C1 segment of cervical spinal cord (tissue), 14 donors: ENCODE measurements at places on chromosomes 5 and 9.

DNA sequence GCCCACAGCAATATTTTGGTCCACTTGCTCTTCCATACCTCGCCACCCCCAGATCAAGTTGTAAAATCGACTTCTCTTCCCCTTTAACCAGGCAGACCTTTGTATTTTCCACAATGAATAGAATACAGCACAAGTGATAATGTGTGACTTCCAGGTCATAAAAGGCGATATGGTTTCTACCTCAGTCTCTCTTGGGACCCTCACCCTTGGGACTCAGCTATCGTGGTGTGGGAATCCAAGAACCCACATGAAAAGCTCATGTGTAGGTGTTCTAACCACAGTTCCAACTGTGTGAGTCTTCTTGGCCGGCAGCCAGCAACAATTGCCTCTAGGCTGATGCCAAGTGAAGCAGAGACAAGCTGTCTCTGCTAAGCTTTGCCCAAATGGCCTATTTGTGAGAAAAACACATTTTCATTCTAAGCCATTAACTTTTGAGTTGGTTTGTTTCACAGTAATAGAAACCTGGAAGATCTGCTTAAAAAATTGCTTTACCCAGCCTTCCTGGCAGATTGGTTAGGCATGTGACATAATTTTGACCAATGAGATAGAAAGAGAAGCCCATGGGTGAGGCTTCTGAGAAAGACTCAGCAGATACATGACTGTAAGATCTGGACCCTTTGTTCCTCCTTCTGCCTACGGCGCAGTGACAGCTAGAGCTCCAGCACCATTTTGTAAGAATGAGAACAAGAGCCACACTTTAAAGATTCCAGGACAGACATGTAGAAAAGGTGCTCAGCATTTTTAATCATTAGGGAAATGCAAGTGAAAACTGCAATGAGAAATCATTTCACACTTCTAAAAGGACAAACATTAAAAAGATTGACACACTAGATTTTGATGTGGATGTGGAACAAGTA lies 18.3 kb upstream of the MLLT3 start:
- no peak for DNase-seq

- no peak for DNase-seq
Measured at GRCh38 chr5:179125789-179126505, 65.8 kb downstream of the ZNF354C start.

DNA sequence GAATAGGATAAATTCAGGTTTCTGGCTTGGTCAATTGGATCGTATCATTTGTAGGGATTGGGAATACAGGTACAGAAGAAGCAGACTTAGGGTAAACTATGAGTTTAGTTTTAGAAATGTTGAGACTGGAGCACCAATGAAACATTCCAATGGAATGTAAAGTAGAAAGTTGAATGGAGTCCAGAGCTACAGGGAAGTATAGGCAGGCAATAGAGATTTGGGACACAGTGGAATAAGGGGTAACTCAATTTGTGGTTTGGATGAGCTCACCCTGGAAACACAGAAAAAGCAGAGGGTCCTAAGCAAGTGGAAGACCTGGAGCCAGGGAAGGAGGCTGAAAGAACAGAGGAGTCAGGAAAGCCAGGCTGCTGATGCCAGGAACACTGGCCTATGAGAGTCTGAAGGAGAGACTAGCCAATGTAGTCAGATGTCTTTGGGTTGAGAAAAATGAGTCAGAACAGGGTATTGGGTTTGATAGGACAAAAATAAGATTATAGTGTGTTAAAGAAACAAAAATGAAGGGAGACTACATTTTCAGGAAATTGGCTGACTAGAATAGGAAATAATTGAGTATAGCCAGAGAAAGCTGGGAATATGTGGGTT lies 72.8 kb downstream of the STARD4 start:
- DNase-seq = no peak

GRCh38 chr9:98961513-98962180 lies 17.9 kb downstream of the COL15A1 start:
- no peak for DNase-seq

DNA sequence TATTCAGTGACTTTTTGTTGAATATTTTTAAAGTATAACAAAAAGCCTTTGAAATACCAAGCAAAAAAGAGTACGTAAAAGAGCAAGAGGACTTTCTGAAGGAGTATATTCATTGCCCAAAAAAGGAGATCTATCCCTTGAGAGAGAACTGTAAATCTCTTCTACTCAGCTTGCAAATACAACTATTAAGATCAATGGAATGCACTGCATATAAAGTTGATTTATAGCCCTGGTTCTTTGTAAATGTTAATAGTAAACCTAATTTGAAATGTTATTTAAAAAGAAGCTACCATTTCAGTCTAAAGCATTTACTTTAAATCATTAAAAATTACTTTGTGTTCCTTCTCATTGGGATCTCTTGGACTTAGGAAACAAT lies 168.1 kb downstream of the PDE4D start:
- DNase-seq = no peak

- no peak for DNase-seq
Measured at GRCh38 chr5:76451031-76451701, 48.1 kb downstream of the IQGAP2 start.

- no peak for DNase-seq
Measured at GRCh38 chr5:170265522-170265921, 32.1 kb downstream of the LCP2 start.

DNA sequence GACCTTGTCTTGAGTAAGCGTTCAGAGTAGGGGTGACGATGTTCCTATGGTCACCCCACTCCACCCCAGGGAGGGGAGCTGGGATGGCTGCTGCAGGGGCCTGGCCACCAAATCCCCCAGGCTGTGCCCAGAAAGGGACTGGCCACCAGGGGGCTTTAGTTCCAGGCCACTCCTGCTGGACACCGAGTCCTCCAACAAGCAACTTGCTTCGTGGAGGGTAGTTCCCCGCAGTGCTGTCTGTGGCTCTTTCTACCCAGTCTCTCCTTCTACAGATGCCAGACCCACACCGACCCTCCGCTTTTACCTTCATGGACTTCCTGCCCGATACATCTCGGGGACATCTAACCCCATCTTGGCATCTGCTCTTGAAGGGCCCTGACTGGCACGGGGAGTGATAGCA lies 35.7 kb upstream of the GABRP start:
- DNase-seq = no peak

DNA sequence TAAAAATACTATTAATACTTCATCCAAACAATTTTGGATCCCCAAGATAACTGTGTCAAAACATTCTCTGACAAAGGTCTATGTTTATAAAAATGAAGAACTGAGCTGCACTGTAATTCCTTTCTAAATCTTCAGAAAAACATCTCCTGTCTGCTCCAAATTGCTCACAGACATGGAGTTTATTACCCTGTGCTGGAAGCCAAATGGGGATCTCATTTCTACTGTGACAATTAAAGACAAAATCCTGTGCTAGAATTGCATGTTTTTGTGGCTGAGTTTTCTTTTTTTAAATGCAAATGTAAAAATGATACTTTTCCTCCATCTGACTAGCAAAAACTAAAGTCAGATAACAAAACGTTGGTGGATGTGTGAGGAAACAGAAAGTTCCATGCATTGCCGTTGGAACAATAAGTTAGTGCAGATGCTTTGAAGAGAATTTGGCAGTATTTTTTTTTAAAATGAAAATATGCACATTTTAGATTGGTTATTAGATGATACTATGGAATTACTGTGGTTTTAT lies 93.5 kb downstream of the GNA14 start:
- DNase-seq = no peak

DNA sequence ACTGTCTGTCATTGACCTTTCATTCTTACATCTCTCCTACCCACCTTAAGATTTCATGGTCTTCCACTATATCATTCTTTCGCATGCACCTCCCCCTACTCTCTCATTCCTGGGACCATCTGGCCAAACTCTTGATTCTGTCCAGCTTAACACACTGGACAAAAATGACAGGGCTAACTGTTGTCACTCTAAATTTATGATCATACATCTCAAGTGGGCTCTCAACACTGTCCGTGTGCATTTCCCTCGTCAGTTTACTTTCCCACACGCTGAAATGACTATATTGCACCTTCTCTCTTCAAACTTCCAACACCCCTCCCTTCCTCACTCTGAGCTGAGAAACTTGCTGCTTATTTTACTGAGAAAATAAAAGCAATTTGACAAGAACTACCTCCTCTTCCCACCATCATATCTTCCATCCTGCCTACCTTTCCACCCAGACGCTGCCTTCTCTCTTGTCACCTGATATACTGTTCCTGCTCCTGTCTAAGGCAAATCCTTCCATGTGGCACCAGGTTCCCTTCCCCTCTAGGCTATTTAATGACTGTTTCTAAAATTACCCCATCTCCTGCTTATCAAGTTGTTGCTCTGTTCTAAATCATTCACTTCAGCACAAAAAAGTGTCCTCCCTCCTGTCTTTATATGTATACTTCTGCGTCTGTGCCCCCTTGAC lies 8.1 kb upstream of the KLF9 start:
- DNase-seq = no peak
